ENCODE measurements at places on chromosomes 6 and 20. TPM values are rescaled to one million over a fixed set of nuclear protein-coding genes. Genes with fewer than 3 reads are reported as not detected.

DNA sequence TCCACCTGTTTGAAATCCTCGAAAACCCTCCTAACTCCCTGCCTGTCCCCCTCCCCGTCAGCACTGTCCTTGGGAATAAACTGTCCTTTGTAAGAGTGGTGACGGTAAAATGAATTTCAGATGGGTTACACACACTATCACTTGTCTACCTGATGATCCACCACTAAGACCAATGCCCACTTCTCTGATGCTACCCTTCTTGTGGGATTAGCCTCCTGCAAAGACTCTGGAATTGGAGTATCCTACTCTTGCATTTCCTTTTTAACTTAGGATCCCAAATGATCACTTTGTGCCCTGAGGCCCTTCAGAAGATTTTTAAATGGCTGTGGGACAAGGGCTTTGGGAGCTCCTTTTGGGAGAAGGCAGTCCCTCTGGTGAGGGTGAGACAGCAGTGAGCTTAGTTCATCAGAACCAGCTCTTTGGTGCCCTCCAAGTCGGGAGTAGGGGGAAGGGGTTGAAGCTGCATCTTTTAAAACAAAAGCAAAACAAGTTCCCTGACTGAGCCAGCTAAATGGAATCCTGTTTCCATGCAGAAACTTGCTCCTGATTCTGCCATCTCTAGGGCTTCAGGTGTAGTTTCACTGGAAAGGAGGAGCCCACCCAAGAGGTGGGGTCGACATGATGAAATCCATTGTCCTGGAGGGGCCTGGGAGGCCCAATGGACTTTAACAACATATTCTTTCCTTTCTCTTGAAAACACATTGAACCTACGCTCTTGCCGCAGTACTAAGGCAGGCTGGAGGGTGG, 86.5 kb downstream of the ASXL1 start:
- H3K27me3 ChIP-seq, result no peaks in the 10 kb centered on the region
- H3K27ac ChIP-seq, result no peak overlapping the region
- DNase-seq, result no peak
- peaks cover 1% of the 10 kb centered on the region for H3K36me3 ChIP-seq
- no peak overlapping the region for H3K4me3 ChIP-seq

GRCh38 chr20:63574156-63574828, at the start of gene HELZ2:
Gene HELZ2, minus strand, starts transcription at chr20:63574239. Its CDS starts 1,854 bp downstream, at chr20:63572385.
- peak within 1 kb of the TSS; percentile 81 for H3K4me3 ChIP-seq
- H3K27ac ChIP-seq, result peak within 1 kb of the TSS; percentile 74
- H3K4me1 ChIP-seq, result peaks cover 19% of the 10 kb centered on the region
- no peaks in the 10 kb centered on the region for H3K36me3 ChIP-seq

Gene TFAP2B
- 0.25 TPM for total RNA-seq

- no peak overlapping the region for H3K27ac ChIP-seq
- no peak overlapping the region for H3K4me3 ChIP-seq
- no peaks in the 10 kb centered on the region for H3K27me3 ChIP-seq
Observed at GRCh38 chr20:23311947-23312506, 38.6 kb upstream of the NXT1 start.

DNA sequence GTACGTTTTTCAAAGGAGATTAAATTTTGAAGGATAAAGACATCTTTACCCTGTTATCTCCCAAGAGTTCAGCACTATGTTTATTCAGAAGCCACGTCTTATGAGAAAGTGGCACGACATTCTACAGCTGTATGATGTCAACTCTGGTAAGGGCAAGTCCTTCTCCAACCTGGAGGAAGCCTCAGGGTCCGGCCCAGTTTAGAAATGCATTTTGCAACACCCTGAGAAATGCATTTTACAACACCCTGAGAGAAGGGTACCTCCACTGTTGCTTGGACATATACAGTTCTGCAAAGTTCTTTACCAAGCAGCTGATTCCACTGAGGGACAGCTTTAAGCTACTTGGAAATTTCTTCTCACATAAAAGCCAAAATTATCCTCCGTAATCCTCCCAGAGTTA, 17.5 kb downstream of the NAPB start:
- no peaks in the 10 kb centered on the region for H3K36me3 ChIP-seq
- H3K4me3 ChIP-seq, result no peak overlapping the region
- DNase-seq, result no peak
- H3K27ac ChIP-seq, result no peak overlapping the region
- H3K4me1 ChIP-seq, result peaks cover 7% of the 10 kb centered on the region

GRCh38 chr6:4319981-4320683, 184.8 kb upstream of the ECI2 start:
- peak overlapping the region; percentile 7 for H3K27ac ChIP-seq
- H3K27me3 ChIP-seq, result no peaks in the 10 kb centered on the region
- H3K4me1 ChIP-seq, result peaks cover 66% of the 10 kb centered on the region
- H3K36me3 ChIP-seq, result no peaks in the 10 kb centered on the region
- H3K4me3 ChIP-seq, result no peak overlapping the region

Gene CRISP2
- not detected for total RNA-seq

Gene FAM217A
- total RNA-seq, result not detected

- no peaks in the 10 kb centered on the region for H3K36me3 ChIP-seq
- no peaks in the 10 kb centered on the region for H3K4me1 ChIP-seq
- H3K27ac ChIP-seq, result no peak overlapping the region
- H3K27me3 ChIP-seq, result no peaks in the 10 kb centered on the region
Observed at GRCh38 chr6:127198549-127198948, 68.1 kb upstream of the RNF146 start.

GRCh38 chr6:84549917-84550316, 214.5 kb downstream of the TBX18 start:
- H3K4me3 ChIP-seq, result no peak overlapping the region
- no peaks in the 10 kb centered on the region for H3K36me3 ChIP-seq
- no peak for DNase-seq

DNA sequence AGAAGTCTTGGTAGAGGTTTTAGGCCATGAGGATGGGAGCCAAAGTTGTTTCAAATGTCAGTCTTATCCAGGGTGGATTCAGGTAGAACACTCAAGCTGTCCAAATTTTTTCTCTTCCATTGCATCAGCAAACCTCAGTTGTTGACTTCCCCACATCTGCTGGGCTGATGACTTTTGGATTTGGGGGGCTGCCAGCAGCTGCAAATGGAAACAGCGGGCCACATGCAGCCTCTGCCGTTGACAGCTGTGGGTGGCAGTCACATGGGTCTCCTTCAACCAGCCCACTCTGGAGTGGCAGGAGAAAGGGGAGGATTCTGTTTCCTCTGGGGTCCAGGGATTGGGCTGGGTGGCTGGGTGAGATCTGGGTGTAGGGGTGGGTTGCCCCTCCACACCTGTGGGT, 5.8 kb upstream of the MLN start:
- H3K4me3 ChIP-seq, result no peak overlapping the region
- no peak overlapping the region for H3K27ac ChIP-seq
- no peaks in the 10 kb centered on the region for H3K36me3 ChIP-seq
- no peak for DNase-seq

DNA sequence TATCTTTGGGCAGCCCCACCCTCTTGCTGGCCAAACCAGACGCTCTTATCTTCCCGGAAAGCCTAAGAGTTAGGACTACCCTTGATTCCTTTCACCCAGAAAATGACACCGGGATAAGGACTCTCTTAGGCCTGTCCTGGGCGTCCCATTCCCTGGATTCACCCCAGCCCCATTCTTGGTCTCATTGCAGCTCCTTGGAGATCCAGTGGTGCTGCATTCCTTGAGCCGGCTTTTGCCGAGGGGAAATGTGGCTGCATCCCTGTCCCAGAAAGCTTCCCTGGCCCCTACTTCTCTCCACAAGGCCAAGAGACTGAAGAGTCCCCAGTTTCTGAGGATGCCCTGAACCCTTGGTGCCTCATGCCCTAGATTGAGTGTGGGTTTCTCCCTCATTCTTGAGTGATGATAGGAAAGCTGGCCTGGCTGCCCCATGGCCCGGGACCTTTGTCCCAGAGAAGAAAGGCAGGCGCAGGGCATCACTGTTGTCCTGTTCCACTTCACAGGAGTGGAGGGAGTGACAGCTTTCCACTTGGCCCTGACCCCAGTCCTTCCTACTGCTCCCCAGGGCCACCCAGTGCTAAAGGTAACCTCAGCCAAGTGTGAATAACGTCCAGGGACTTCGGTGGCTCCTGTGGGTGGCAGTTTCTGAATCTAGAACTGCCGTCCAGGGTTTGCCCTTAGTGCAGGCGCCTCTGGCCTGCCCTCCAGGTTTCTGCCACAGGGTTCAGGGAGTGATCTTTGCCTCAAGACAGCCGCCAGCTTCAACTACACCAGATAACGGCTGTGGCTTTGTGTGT, 42.7 kb upstream of the MYL9 start:
- no peak overlapping the region for H3K27ac ChIP-seq
- H3K4me1 ChIP-seq, result peaks cover 23% of the 10 kb centered on the region
- H3K27me3 ChIP-seq, result no peaks in the 10 kb centered on the region
- H3K36me3 ChIP-seq, result no peaks in the 10 kb centered on the region

Gene BMP5
- total RNA-seq, result not detected

Measured in vagina (tissue), 2 donors.